ENCODE measurements at places on chromosomes 6 and 20.

DNA sequence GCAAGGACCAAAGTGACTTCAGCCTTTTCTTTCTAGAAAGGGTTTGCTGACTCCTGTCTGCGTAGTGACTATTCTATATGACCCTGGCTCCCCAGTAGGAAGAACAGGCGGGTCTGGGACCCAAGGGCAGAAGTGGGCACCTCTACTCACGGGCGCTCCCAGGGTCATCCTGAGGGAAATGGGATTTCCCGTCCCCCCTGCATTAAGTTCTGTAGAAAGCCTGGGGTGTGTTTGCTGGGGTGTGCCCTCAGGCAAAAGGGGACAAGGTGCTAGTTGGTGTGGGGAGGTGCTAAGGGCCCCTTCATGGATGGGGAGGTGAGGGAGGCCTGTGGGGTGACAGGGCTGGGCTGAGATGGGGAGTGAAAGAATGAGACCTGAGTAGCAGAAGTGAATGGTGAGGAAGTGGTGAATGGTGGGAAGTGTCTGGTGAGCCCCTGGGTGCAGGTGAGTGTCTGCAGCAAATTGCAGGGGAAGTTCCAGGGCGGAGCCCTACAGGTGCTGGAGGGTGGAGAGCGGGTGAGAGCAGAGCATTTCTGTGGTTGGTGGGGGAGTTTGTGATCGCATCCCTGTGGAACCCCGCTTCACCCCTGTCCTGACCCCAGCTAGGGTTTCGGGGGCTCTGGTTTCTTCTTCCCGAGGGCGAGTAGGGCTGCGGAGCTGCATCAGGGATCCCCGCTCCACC is 21.1 kb downstream of the RAET1L start:
- DNase-seq: no peak

- no peak for DNase-seq
These were observed 506.6 kb upstream of the MAN1A1 start for GRCh38 chr6:119856136-119856535.

DNA sequence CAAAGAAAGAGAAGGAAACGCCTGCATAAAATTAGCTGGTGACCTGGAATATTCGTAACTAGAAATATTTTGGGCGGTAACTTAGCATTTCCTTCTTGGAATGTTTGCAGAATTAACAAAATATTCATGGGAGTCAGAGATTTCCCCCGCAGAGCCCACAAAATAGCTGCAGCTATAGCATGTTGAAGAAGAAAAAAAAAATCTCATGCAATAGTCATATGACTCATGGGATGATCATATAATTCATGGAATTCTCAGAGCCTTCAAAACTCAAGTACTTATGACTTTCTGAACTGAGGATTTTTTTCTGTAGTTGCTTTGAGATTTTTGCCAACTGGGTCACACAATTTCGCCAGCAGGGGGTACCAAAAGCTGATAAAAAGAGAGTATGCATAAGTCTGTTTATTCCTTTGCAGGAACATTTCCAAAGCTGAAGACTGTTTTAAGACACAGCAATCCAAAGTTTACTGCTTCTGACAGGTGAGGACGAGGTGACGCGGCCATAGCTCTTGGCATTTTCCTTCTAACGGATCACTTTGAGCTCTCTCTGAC is 586.0 kb upstream of the CHD6 start:
- no peak for DNase-seq

GRCh38 chr6:88376197-88376596 is 210.1 kb upstream of the CNR1 start:
- DNase-seq: no peak

GRCh38 chr20:16299897-16300296 is 273.4 kb downstream of the KIF16B start:
- DNase-seq: no peak

DNA sequence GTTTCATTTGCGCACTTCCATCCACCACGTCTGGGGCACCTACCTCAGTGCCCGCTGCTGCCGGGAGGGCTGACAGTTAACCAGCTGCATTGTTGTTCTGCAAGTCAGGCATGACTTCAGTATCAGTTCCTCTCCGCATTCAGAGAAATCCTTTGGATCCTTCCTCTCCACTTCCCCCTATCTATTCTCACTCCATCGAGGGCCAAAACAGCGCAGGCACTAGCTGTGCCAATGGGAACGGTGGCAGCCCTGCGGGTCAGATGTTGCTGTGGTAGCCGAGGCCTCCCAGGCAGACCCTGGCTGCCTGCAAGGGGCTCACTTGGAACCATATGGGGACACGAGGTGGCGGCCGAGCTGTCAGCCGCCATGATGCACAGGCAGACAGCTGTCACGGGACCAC is 64.2 kb upstream of the INSM1 start:
- DNase-seq: no peak

- no peak for DNase-seq
These were observed 17.6 kb upstream of the ELMO2 start for GRCh38 chr20:46423882-46424482.

DNA sequence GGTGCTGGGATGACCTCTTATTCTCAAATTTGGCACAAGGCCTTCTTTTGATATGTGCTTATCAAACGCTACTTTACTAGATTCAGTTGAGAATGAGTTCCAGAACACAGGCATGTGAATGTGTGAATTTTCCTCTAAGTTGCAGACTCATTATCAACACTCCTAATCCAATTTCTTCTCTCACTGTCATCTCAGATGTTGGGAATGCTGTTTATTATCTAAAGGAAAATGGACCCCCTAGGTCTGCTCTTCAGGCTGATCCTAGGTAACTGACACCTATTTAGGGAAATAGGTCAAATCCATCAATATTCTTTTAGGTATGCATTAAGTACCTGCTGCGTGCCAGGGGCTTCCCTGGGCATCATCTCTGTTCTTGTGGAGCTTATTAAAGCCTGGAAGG is 215.0 kb upstream of the NOX3 start:
- no peak for DNase-seq

- no peak for DNase-seq
These were observed 250.5 kb downstream of the TAF4 start for GRCh38 chr20:61815176-61815575.

DNA sequence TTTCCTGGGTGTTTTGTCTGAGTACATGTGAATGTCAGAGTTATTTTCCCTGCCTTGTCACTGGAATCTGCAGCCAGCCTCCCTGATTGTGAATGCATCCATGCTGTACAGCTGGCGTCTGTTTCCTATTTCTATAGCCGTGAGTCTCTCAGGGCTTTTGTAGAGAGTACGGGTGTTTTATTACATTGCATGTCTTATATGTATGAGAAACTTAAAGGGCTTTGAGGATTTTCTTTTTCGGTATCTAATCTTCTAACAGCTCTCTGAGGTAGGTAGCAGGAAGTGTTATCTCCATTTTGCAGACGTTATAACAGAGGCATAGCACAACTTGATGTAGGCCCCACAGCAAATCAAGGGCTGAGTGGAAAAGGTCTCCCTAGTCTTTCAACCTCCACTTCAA is 272.9 kb downstream of the PRL start:
- peak; percentile 57 for DNase-seq

DNA sequence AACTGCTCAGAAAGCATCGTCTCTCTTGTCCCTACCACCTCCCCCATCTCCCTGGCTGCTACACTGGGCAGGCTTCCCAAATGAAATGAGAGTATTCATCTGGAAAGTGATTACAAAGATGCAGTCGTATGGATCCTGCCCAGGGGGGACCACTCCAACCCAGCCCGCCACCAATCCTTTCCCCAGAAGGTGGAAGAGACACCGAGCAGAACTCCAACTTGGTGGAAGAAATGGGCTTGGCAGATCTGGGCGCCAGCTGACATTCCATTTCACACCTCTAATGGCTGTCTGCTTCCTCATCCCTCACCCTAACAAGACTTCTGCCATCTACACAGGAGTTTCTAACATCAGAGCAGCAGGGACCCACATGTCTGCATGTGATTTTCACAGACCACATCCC is 12.7 kb downstream of the PKHD1 start:
- DNase-seq: peak; percentile 32

- no peak for DNase-seq
These were observed 456.4 kb downstream of the COL12A1 start for GRCh38 chr6:74749211-74750147.

Measured in NCI-H2171 treated with DMSO at 0.1 percent for 48 hours (cell line).